ENCODE measurements at places on chromosomes 12 and 14. TPM values are rescaled to one million over a fixed set of nuclear protein-coding genes. Genes with fewer than 3 reads are reported as not detected.

- H3K27me3 ChIP-seq = no peaks in the 10 kb centered on the region
- H3K4me1 ChIP-seq = peaks cover 5% of the 10 kb centered on the region
- H3K4me3 ChIP-seq = no peak overlapping the region
- no peaks in the 10 kb centered on the region for H3K36me3 ChIP-seq
Observed at GRCh38 chr14:30907659-30908057, 33.3 kb downstream of the COCH start.

GRCh38 chr14:34179727-34180126 lies 228.9 kb upstream of the EGLN3 start:
- H3K27ac ChIP-seq = no peak overlapping the region
- no peaks in the 10 kb centered on the region for H3K36me3 ChIP-seq
- no peak overlapping the region for H3K4me3 ChIP-seq
- H3K27me3 ChIP-seq = no peaks in the 10 kb centered on the region

DNA sequence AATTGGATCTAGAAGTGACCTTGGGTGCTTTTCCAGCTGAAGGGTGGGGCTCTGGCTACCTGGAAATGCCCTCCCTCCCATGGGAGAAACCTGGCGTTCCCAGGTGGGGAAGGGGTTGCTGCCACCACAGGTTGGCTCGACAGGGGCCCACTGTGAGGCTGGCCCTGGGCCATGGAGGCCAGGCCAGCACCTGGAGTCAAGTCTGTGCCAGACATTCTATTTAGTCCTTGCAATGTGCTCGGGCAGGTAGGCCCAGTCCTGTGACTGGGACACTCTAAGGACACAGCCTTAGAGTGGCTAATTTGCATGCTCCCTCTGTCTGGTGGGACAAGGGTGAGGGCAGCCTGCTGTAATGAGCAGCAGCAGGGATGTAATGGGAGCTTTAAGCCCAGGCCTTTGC lies 11.9 kb downstream of the VRTN start:
- no peaks in the 10 kb centered on the region for H3K36me3 ChIP-seq
- DNase-seq = no peak
- H3K4me3 ChIP-seq = no peak overlapping the region
- no peaks in the 10 kb centered on the region for H3K4me1 ChIP-seq

The ACSM4 gene
- not detected for total RNA-seq

DNA sequence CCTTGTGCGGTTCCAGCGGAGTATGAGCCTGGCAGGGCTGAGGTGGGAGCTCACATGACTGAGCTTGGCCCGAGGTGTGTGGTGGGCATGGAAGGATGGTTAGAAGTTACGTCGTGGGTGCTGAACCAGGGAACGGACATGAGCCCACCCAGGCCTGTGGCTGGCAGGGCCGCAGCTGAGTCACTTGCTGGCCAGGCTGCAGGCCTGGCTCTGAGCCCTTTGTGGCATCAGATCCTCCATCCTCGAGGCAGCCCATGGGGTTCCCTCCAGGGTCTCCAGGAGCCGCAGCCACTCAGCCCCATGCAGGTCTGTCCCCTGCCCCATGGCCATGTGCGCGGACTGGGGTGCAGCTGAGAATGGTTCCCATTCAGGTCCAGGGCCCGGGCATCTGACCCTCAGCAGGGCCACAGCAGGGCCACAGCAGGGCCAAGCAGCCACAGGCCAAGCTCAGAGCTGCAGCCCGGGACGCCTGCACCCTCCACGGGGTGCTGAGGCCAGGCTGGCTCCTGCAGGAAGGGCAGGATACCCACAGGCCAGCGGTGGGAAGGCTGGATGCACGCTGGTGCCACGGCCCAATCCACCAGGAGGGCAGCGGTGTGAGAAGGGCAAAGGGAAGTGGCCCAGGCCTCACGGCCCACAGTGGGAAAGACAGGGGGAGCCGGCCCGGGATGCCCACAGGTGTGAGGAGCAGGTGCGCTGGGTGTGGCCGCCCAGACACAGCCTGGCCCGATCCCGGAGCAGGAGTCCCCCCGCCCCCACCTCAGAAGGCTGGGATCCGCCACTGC lies 26.3 kb upstream of the ULK1 start:
- H3K27me3 ChIP-seq = no peaks in the 10 kb centered on the region
- H3K27ac ChIP-seq = no peak overlapping the region
- no peak for DNase-seq
- H3K4me1 ChIP-seq = no peaks in the 10 kb centered on the region
- no peak overlapping the region for H3K4me3 ChIP-seq
- H3K36me3 ChIP-seq = no peaks in the 10 kb centered on the region

The ACOT4 gene
- total RNA-seq = 2.7 TPM

The ST8SIA1 gene
- 9.0 TPM for total RNA-seq

The TAS2R14 gene
- total RNA-seq = 1.9 TPM

The GYS2 gene
- not detected for total RNA-seq

- H3K36me3 ChIP-seq = no peaks in the 10 kb centered on the region
- DNase-seq = no peak
- H3K27ac ChIP-seq = no peak overlapping the region
- H3K4me1 ChIP-seq = peaks cover 12% of the 10 kb centered on the region
Observed at GRCh38 chr12:128814411-128815261, 9.1 kb downstream of the SLC15A4 start.

The LBHD2 gene
- not detected for total RNA-seq

DNA sequence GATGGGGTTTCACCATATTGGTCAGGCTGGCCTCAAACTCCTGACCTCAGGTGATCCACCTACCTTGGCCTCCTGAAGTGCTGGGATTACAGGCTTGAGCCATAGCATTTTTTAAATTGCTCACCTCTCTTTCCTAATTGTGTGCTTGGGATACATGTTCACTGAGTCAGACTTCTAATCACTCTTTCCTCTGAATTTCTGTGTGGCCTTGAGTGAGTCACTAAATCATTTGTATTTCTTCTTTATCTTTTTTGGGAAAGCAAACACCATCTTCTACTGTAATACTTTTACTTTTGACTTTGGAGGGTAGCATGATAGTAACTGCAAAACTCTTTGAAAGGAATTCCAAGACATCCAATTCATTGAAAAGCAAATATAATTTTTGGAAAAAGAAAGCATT lies 60.8 kb downstream of the FLRT2 start:
- no peaks in the 10 kb centered on the region for H3K27me3 ChIP-seq
- H3K4me1 ChIP-seq = no peaks in the 10 kb centered on the region
- H3K36me3 ChIP-seq = no peaks in the 10 kb centered on the region
- no peak for DNase-seq
- no peak overlapping the region for H3K4me3 ChIP-seq

The OR4E2 gene
- total RNA-seq = not detected

The NR4A1 gene
- total RNA-seq = 108 TPM

DNA sequence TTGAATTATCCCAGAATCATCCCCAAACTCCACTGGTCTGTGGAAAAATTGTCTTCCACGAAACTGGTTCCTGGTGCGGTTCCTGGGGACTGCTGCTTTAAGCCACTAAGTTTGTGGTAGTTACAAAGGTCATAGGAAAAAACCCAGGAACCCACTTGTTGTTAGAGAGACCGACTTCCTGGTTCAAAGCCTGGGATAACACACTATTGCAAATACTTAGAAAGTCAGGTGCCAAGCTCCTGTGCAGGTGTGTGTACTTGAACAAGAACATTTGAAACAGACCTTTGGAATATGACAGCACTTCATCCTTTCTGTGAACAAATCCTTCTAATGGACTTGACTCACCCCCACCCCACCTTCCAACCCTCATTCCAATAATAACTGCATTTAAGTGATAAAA lies 519.6 kb downstream of the GLT1D1 start:
- H3K4me1 ChIP-seq = no peaks in the 10 kb centered on the region
- no peaks in the 10 kb centered on the region for H3K36me3 ChIP-seq
- no peak overlapping the region for H3K4me3 ChIP-seq
- H3K27me3 ChIP-seq = no peaks in the 10 kb centered on the region
- no peak for DNase-seq
- H3K27ac ChIP-seq = no peak overlapping the region

DNA sequence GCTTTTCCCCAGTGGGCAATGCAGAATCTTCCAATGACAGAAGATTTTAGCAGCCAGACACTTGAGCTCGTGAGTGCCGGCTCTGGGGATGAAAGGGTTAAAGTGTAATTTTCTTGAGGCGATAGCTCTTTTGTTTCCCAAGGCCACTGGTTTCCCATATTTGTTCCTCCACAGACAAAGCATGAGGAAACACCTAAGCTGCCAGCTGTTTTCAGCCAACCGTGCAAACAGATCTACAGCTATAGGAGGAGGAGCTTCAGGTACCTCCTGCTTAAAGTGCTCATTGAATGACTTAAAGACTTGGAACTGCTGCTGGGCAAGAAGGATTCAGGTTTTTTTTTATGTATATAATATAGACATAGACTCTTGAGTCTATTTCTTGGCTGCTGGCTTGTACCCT lies 1311.5 kb downstream of the TMEM121 start:
- no peaks in the 10 kb centered on the region for H3K36me3 ChIP-seq
- peaks cover 3% of the 10 kb centered on the region for H3K4me1 ChIP-seq
- no peak overlapping the region for H3K4me3 ChIP-seq
- H3K27ac ChIP-seq = no peak overlapping the region
- no peaks in the 10 kb centered on the region for H3K27me3 ChIP-seq

- H3K36me3 ChIP-seq = no peaks in the 10 kb centered on the region
- H3K4me3 ChIP-seq = peak overlapping the region; percentile 89
- no peaks in the 10 kb centered on the region for H3K27me3 ChIP-seq
- H3K4me1 ChIP-seq = peaks cover 4% of the 10 kb centered on the region
Observed at GRCh38 chr12:45726603-45727300, 2.8 kb upstream of the ARID2 start.

The DDIT3 gene
- total RNA-seq = 65.1 TPM

The CCDC196 gene
- total RNA-seq = not detected

DNA sequence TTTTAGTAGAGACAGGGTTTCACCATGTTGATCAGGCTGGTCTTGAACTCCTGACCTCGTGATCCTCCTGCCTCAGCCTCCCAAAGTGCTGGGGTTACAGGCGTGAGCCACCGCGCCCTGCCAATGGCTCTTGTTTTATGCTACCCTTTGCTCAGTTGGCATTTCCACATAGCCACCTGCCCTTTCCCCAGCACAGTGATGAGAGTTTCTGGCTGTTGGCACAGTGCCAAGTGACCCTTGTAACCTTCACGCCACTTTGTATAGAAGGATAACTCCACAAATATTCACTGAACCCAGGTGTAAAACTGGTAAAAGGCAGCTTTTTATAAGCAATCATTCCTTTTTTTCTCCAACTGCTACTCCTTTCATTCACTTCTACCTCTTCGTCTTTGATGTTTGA lies 18.5 kb upstream of the CCDC175 start:
- H3K4me3 ChIP-seq = no peak overlapping the region
- no peaks in the 10 kb centered on the region for H3K4me1 ChIP-seq
- no peaks in the 10 kb centered on the region for H3K36me3 ChIP-seq
- DNase-seq = no peak
- no peak overlapping the region for H3K27ac ChIP-seq
- H3K27me3 ChIP-seq = no peaks in the 10 kb centered on the region

DNA sequence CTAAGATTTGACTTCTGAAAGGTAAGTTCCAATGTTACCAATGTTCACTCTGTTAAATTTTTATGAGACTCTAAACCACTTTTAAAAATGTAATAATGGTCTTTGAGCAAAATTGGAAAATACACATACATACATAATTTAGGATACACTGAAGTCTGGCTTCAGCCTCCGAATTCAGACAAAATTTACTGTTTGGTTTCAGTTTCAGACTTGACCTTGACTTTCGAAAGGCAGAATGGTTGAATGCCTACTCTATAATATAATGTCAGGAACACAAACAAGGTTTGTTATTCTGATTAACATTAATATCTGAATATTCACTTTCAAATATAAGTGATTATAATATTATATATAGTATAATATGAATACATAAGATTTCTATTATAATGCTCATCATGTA lies 74.1 kb upstream of the KRAS start:
- H3K36me3 ChIP-seq = no peaks in the 10 kb centered on the region
- no peaks in the 10 kb centered on the region for H3K27me3 ChIP-seq
- H3K4me3 ChIP-seq = no peak overlapping the region
- H3K27ac ChIP-seq = no peak overlapping the region

The LRCOL1 gene
- total RNA-seq = not detected

The KRT7 gene
- 13.5 TPM for total RNA-seq

The SMCO2 gene
- total RNA-seq = not detected

- peak; percentile 78 for DNase-seq
- peak overlapping the region; percentile 92 for H3K27ac ChIP-seq
- no peaks in the 10 kb centered on the region for H3K36me3 ChIP-seq
- peaks cover 14% of the 10 kb centered on the region for H3K4me1 ChIP-seq
- H3K27me3 ChIP-seq = no peaks in the 10 kb centered on the region
Observed at GRCh38 chr12:113142173-113142885, 6.8 kb upstream of the RASAL1 start.

DNA sequence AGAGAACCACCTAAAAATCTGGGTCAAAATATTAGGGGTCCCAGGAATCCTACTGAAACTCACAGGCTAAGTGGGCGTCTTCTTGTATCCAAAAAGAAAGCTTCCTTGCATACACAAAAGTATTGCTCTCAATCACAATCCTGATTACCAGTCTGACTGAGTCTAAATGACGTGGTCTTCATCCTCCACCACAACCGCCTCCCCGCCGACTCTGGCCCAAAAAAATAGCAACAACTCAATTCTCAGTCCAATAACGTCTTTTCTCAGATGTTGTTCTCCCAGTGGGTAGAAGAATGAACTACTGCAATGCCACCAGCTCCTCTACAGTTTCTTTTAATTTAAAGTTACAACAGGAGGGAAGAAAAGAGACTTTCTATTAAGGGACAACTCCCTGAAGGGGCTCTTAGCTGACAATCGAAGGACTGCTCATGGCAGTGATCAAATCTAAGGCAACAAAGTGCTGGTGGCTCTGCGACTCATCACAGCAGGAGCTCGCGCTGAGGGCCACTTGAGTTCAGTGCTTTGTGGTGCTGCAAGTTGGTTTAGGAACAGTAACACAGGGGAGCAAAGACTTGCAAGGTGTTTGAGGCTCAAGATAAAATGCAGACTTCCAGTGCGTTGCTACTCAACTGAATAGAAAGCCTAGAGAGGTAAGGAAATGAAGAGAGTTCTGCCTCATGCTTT lies 394.1 kb downstream of the BCAT1 start:
- no peak overlapping the region for H3K4me3 ChIP-seq
- no peaks in the 10 kb centered on the region for H3K4me1 ChIP-seq
- H3K27ac ChIP-seq = no peak overlapping the region

DNA sequence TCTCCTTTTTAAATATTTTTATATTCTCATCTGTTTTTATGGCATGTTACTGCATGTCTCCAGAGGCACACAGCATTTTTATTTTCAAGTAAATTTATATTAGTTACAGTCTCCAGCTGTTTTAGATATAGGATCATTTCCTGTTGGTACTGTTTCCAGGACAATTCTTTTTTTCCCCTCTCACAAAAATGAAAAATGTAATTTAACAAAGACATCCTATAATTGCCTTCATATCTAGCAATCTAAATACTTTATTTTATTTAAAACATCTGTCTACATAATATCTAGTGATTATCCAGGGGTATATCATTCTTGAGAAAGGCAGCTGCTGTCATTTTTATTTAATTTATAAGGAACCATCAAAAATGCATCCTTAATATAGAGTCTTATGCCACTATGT lies 272.4 kb upstream of the NPAS3 start:
- no peak for DNase-seq
- no peak overlapping the region for H3K27ac ChIP-seq
- H3K36me3 ChIP-seq = no peaks in the 10 kb centered on the region
- no peaks in the 10 kb centered on the region for H3K27me3 ChIP-seq

DNA sequence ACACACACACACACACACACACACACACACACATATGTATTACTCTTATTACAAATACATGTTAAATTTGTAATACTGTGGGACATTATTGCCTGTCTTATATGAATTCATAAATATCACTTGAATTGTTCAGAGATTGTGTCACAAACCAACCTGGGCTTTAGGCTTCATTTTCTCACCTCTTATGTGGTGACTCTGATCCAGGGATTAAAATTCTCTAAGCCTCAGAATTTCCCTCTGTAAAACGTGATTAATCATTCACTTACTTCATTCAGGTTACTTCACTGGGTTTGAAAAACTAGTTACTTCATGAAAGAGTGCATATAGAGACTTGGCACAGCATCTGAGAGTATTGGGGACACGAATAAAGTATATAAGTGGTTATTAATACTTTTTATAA lies 240.3 kb upstream of the PDZRN4 start:
- no peaks in the 10 kb centered on the region for H3K36me3 ChIP-seq
- no peak for DNase-seq
- no peak overlapping the region for H3K4me3 ChIP-seq
- no peak overlapping the region for H3K27ac ChIP-seq
- H3K27me3 ChIP-seq = no peaks in the 10 kb centered on the region
